Activated T-cell treated with anti-CD3 and anti-CD28 coated beads for 4 hours (primary cell): ENCODE measurements at places on chromosomes 4 and X.

DNA sequence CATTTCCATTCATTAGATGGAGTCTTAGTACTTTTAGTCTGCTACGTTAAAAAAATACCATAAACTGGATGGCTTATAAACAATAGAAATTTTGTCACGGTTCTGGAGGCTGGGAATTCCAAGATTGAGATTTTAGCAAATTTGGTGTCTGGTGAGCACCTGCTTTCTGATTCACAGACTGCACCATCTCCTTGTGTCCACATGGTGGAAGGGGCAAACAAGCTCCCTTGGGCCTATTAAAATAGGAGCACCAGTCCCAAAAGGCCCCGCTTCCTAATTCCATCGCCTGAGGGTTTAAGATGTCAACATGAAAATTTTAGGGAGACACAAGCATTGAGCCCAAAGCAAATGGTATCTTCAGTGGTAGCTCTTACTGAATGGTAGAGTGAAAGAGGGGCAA lies 120.5 kb upstream of the MAP9 start:
- no peak for DNase-seq

DNA sequence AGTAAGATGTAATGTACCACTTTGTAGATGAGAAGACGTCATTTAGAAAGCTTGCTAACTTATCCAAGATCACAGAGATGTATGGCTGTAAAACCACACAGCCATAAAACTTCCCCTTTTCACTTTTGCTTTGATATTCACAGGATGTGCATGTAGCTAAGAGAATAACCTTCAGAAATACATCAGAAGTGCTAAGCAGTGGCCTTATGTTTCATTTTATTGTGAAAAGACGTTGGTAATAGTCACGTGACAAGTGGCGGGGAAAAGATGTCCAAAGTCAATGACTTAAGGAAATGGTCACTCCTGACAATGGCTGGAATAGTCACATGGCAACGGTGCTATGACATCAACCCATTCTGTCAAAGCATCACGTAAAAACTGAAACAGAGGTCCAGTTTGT lies 12.9 kb upstream of the WDR17 start:
- DNase-seq, result no peak

GRCh38 chrX:103730796-103731493 lies 20.2 kb downstream of the TMEM31 start:
- no peak for DNase-seq

- no peak for DNase-seq
Measured at GRCh38 chr4:37687681-37688080, 1.5 kb upstream of the RELL1 start.

DNA sequence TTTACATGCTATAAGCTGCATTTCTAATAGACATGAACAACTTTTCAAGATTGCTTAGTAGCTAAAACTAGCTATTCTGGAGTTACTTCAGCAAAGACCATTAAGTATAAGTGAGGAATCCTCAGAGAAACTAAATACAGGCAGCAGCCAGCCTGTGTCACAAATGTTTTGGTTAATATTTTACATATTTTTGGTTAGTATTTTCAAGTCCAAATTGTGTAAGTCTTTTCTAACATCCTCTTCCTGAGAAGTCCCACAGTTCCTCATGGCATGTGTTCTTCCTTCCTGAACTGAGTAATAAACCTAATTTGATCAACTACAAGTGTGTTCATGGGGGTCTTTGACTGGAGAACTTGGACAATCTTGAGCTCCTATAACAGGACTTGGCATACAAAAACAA lies 42.4 kb upstream of the MCF2 start:
- no peak for DNase-seq

DNA sequence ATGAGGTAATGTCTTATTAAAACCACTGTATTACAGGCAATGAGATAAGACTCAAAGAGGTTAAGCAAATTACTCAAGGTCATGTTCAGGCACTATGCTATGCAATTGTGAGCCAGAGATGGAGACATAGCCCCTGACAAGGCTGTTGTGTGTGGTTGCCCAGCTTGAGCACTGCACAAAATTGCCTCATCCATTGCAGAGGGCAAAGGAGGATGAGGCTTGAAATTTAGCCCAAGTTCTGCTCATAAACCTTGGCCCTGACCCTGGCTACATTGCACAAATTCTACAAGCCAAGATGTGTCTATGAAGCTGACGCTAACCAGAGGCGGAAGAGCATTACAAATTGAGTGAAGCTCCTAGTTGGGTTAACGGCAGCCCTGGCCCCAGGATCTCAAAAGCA lies 65.6 kb upstream of the PGM2 start:
- no peak for DNase-seq

DNA sequence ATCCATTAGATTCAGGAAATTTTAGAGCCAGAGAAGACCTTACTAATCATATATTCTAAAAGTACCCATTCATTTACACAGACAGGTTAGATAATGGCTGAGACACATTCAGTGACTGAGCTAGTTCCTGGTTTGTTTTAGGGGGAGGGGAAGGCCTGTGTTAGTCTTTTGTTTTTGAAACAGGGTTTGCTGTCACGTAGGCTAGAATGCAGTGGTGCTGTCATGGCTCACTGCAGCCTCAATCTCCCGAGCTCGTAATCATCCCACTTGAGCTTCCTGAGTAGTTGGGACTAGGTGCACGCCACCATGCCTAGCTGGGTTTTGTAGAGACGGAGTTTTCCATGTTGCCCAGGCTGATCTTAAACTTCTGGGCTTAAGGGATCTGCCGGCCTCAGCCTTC lies 10.1 kb downstream of the RBPJ start:
- DNase-seq, result no peak

GRCh38 chr4:2432991-2433530 lies 14.3 kb downstream of the CFAP99 start:
- no peak for DNase-seq

- no peak for DNase-seq
Measured at GRCh38 chr4:137283737-137284136, 248.6 kb downstream of the PCDH18 start.

- DNase-seq, result no peak
Measured at GRCh38 chrX:136493011-136493410, 4.4 kb upstream of the HTATSF1 start.

DNA sequence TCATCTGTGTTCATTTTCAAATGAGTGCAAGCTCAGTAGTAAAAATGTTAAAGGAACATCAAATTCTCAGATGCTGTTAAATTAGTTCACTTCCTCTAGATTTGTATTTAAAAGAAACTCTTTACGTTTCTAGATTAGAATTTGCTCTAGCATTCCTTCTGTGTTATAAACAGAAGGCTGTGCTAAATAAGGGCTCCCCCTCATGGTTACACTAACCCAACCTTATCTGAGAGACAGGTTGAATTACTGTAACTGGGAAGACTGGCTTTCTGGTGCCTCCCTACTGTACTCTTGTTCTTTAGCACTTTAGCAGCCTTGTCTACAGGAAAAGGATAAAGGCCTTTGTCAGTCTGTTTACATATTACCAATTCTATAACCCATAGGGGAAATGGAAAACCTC lies 56.8 kb downstream of the RXFP1 start:
- DNase-seq, result no peak

- DNase-seq, result no peak
Measured at GRCh38 chr4:102713096-102713495, 47.7 kb downstream of the MANBA start.

GRCh38 chr4:182231080-182231479 lies 12.1 kb upstream of the TENM3 start:
- DNase-seq, result no peak

- DNase-seq, result no peak
Measured at GRCh38 chr4:87419578-87420249, 2.7 kb upstream of the NUDT9 start.

GRCh38 chr4:7425124-7425523 lies 9.6 kb downstream of the PSAPL1 start:
- no peak for DNase-seq

- DNase-seq, result no peak
Measured at GRCh38 chrX:16114611-16115010, 8.8 kb upstream of the GRPR start.

DNA sequence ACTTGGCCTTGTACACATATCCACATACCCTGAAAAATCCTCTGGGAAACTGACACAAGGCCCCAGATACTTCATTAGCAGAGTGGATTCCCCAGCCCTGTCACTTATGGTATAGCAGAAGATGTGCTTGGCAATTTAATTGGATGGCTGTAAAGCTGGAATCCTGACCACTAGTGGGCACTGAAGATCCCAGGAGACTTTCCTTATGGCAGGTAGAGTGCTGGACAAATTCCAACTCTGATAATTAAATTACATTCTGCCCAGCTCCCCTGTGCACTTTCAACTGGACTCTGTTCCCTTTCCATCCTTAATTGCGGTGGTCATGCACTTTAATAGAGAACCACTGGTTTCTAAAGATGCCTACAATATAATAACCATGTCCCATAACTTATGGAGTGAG lies 119.8 kb downstream of the DCK start:
- DNase-seq, result no peak

DNA sequence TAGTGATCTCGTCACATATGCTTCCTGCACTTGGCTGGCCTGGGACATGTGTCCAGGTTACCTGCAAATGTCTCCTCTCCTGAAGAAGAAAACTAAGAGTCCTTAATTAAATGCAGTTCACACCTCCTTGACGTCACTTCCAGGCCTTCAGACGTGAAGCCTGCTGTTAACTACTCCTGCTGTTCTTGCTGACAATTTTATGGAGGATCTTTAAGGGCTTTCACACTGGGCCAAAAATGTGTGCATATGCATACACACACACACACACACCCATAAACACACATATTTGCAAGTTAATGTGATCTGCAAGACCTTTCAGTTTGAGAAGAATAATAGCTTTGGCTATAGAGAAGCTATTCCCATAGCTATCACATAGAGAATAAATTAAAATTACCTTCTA lies 267.9 kb downstream of the AFF2 start:
- no peak for DNase-seq

GRCh38 chrX:115233497-115234455 lies at the start of gene LRCH2:
Gene LRCH2, minus strand, starts transcription at chrX:115234096. Its CDS starts 55 bp downstream, at chrX:115234041.
- DNase-seq, result no peak

DNA sequence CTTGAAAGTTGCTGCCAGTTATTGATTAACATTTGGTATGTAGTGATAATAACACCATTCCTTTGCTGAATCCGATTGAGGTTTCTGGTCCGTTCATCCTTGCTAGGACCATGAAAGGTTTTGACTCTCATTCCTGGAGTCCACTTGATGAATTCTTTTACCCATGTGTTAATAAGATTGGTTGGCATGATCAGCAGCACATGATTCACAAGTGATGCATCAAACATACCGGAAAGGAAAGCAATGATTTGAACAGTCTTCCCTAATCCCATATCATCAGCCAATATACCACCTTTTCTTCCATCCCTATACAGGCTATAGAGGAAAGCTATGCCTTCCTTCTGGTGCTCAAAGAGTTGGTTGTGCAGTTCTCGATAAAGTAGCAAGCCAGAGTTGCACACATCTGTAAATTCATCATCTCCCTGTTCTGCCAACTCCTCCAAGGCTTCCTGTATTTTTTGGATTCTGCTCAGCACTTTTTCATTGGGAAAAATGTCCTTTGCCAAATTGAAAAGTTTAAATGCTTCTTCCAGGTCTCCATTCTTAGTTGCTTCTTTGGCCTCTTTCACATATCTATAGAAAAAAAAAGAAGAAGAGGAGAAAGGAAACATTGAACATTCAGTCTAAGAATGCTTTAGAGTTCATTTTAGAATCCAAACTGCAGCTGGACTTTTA lies 26.7 kb downstream of the PIN4 start:
- no peak for DNase-seq

GRCh38 chrX:119075270-119076025 lies 2.7 kb downstream of the CT47C1 start:
- DNase-seq, result no peak

- DNase-seq, result no peak
Measured at GRCh38 chr4:98606894-98607293, 51.5 kb downstream of the TSPAN5 start.

DNA sequence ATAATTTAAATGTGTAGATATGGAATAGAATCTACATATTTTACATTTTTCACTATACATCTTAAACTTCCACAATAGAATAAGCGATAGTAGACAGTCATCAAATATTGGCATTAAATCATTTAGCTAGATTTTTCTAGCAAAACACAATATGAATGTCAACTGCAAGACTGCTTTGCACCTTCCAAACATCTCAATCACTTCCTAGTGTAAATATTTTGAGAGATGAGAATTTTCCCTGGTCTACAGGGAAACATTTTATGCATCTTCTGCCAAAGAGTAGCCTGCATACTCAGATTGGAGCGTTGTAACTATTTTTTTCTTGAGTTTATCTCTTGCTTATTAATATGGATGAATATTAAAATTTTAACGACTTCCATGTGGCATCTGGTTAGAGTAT lies 897.4 kb downstream of the CENPC start:
- DNase-seq, result no peak

DNA sequence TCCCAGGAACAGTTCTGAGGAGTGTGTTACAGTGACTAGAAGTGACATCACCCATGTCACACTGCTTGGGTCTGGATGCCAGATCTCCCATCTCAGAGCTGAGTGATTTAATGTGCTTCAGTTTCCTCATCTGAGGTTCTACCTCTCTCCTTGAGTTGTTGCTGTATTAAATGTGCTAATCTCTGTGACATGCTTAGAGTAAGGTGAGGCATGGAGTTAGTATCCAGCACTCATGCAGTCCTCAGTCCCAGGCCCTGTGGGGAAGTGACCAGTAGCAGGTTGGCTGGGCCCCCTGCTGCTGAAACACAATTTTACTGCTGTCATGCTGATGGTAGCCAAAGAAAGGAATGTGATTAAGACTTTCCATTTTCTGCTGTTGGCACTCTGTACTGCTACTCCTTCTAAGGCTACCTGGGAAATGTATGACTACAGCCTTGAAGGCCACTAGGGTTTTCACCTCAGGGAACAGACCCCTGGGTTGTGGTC lies 639.6 kb downstream of the MID1IP1 start:
- DNase-seq, result no peak

DNA sequence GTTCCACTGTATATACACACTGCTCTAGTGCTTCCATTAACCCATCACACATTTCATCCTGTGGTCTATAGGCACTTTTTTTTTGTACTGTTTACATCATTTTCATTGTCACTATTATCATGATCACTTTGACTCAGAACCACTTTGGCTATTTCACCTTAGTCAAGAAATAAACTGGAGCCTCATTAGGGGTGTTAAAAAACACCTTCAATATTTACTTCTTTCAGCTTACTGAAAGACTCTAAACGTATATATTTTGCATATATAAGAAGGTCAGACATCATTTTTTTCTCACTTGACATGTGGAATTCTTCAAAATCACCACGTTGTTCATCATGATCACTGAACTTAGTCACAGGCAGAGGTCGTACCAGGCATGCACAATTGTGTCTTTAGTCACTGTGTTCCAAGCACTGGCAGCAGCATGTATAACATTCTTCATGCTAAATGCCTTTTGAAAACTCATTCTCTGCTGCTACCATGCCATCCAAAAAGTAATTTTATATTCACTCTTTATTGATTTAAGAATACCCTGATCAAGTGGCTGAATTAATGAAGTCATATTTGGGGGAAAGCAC lies 229.2 kb upstream of the ARSJ start:
- no peak for DNase-seq

- DNase-seq, result no peak
Measured at GRCh38 chr4:87849612-87850011, 16.8 kb downstream of the MEPE start.

GRCh38 chr4:20237894-20238537 lies 13.7 kb upstream of the SLIT2 start:
- no peak for DNase-seq
